SJSA1 (cell line): ENCODE measurements at places on chromosomes 7 and 10.

DNA sequence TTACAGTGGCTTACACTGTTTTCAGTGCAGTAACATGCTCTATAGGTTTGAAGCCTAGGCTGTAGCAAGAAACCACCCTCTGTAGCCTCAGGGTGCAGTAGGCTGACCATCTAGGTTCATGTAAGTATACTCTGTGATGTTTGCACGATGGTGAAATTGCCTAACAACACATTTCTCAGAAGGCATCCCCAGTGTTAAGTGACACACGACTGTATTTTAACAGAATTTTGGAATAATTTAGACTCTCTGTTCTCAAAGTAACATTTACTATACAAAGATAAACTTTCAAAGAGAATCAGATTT is 44.6 kb upstream of the BHLHA15 start:
- DNase-seq = no peak

DNA sequence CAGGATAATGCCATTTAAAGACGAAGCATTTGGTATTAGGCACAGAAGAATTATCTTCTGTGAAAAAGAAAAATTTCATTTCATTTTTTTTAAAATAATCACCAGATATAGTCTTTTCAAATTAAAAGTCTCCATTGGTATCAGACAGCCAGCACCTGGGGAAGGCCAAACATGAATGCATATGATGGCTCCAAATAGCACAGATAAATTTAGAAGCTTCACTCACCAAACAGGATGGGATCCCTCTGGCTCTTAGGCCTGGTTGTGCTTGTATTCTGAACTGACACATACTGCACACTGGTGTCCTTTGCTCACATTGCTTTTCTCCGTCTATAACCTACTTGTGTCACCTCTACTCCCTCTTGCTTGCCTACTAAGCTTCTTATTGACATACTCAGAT is 169.5 kb upstream of the CHRM2 start:
- DNase-seq = no peak

- DNase-seq = no peak
These were observed 64.6 kb downstream of the GSAP start for GRCh38 chr7:77351539-77352004.

DNA sequence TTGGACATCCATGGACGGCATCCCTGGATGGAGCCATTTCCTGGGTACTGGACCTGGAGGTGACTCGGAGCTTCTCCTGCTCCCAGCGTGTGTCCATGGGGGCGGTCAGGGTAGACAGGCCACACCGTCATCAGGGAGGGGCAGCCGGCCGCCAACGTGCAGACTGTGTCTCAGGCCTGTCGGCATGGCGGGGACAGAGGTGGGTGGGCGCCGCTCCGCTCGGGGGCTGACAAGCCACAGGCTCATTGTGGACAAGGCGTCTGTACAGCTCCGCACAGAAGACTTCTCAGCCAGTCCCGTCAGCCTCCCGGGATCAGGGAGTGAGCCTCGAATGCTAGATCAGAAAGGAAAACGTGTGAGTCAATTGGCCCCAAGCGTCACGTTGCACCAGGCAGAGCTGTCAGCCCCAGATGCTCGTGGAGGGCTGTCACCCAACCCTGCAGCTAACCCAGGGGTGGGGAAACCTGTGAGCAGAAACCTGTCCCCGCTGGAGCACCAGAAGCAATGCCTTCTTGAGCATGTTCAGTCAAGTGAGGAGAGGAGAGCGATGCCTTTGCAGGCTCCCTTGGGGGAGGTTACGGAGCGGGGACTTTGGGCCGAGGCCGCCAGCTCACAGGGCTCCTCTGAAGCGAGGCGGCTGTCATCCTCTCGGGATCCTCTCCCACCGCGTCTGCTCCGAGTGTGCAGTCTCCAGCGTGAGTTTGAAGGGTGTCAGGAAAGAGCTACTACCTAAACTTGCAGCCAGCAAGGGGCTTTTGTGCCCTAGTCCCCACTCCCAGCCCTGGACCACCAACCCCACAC is 16.0 kb upstream of the DPYSL4 start:
- DNase-seq = no peak

DNA sequence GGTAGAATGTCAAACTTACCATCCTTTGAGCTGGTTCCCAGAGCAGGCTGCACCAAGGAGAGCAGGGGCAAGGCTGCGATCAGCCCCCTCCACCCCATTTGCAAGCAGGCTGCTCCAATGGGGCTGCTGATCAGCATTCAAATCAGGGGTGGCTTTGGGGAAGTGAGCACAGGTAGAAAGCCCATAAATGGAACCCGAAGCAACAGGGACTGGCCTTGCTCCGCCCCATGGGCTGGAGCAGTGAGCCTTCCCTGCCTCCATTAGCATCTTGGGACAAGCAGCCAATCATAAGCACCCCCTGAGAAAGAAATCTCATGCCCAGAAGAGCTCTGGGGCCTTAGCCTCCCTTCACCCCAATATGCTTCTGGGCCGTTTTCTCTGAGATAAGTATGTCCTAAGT is 4.0 kb upstream of the PKD1L1 start:
- DNase-seq = no peak
